NCI-H524 (cell line): ENCODE measurements at places on chromosomes 2 and 18.

DNA sequence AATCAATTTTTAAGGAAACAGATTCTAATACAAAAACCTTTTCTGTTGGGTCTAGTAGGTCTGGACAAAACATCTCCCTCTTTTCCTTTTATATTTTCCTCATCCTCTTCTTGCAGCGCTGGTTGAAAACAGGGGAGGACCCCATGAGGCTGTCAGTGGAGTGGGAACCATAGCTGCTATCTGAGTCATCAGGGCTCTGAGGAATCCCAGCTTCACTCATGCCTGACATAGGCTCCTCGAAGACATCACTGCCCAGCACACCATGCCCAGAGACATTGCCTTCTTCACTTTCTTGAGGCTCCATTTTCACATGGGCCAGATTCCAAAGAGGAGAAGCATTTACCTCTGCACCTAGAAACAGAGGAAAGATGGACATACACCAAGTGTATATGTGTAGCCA, 10.0 kb downstream of the SUPT7L start:
- DNase-seq: no peak

GRCh38 chr2:219290381-219291171, 11.4 kb downstream of the DNAJB2 start:
- DNase-seq: no peak

GRCh38 chr2:134393075-134393461, 139.2 kb downstream of the MGAT5 start:
- peak; percentile 4 for DNase-seq

GRCh38 chr18:1302861-1303260, 398.2 kb downstream of the ADCYAP1 start:
- DNase-seq: no peak

DNA sequence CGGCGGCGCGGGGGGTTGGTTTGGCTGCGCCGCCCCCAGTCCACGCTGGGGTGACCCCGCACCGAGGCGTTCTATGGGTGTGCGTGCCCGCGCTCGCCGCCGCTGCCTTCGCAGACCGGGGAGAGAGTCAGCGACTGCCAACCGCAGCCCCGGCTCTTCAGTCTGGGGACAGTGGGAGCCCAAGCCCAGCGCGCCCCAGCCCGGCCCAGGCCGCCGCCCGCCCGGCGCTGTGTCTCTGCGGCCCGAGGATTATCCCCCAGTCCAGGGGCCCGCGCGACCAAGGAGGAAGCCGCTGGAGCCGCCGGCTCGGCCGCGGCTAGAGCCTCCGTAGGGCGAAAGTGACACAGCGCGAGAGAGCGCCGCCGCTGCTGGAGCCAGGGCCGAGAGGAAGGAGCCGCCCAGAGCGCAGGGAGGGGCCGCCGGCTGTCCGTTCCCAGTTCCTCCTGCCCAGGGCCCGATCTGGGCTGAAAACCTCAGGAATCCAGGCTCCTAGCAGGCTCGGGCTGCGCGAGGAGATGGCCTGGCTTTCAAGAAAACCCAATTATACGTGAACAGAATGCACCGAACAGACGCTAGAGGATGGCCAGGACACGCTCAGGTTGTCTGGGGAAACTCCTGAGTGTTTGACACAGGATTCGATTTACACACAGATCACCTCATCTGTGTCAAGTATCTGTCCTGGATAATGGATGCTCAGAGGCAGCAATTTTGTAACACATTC, 2.4 kb downstream of the CTIF start:
- DNase-seq: peak; percentile 56

DNA sequence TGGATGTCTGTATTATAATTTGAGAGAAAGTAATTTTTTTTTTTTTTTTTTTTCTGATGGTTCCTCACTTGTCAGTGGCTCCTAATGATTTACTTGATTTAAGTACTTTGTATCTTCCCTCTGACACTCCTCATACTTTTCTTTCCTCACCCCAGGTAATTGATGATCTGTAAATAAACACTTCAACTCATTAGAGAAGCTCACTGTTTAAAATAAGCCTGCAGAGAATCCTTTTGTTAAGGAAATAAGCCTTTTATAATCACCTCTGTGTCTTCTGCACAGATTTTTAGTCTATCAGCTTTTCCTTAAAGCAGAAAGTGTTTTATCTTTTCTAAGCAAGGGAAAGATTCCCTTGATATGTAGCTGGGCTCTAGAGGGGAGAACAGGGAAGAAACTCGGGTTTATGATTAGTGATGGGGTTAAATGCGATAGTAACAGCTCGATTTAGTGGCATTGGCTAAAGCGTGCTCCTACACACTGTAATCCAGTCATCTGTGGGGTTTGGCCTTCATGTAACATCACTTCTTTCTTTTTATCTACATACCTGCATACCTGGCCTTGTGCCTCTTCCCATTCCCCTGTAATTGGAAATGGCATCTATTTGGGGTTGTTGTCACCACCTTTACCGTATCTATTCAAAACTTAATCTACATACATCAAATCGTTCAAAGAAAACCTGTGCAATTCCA, 60.1 kb upstream of the LRRTM1 start:
- no peak for DNase-seq

- DNase-seq: no peak
These were observed 218.0 kb upstream of the KCNJ3 start for GRCh38 chr2:154480521-154480920.

DNA sequence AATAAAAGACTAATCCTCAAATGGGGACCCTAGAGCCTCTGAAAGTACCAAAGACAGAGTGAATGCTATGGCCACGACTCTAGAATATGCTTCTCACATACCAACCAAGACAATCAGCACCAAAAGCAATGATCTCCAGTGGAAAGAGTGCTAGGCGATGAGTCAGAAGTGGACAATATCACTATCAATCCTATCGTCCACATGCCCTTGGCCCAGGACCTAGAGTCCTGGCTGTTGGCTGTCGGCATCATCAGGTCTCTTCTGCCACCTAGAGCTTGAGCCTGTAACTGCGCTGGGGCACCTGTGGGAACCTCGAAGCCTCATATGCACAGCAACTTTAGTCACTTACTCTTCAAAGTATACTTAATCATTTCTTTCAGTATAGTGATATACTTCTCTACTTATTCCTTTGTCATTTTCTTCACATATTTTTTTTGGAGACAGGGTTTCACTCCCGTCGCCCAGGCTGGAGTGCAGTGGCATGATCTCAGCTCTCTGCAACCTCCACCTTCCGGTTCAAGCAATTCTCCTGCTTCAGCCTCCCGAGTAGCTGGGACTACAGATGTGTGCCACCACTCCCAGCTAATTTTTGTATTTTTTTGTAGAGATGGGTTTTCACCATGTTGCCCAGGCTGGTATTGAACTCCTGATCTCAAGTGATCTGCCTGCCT, 29.7 kb downstream of the NOL10 start:
- peak; percentile 16 for DNase-seq

- no peak for DNase-seq
These were observed 132.2 kb downstream of the DOCK10 start for GRCh38 chr2:224909885-224910573.

GRCh38 chr2:182951948-182952663, 85.7 kb upstream of the FRZB start:
- no peak for DNase-seq

GRCh38 chr2:176186024-176186423, 2.4 kb upstream of the HOXD1 start:
- no peak for DNase-seq

DNA sequence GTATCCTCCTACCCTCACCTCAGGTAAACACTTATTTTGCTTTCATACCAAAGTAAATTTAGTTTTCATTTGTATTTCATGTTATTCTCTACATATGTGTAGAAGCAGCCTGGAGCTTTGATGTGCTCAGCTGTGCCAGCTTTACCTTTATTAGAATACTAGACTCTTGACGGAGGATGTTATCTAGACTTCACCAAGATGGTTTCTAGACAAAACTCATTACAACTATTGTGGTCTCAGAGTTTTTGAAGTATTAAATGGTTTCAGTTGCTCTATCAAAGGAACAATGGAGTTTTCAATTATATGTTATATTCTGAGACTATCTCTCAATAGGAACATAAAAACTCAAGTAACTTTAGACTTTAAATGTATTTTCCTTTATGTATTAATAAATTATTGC, 5.0 kb upstream of the IL18RAP start:
- DNase-seq: no peak

GRCh38 chr2:163122257-163122656, 283.7 kb upstream of the KCNH7 start:
- no peak for DNase-seq

GRCh38 chr18:27871726-27872125, 305.2 kb downstream of the CDH2 start:
- peak; percentile 6 for DNase-seq

GRCh38 chr2:24359129-24360049, 947 bp downstream of the ITSN2 start:
- DNase-seq: peak; percentile 11

DNA sequence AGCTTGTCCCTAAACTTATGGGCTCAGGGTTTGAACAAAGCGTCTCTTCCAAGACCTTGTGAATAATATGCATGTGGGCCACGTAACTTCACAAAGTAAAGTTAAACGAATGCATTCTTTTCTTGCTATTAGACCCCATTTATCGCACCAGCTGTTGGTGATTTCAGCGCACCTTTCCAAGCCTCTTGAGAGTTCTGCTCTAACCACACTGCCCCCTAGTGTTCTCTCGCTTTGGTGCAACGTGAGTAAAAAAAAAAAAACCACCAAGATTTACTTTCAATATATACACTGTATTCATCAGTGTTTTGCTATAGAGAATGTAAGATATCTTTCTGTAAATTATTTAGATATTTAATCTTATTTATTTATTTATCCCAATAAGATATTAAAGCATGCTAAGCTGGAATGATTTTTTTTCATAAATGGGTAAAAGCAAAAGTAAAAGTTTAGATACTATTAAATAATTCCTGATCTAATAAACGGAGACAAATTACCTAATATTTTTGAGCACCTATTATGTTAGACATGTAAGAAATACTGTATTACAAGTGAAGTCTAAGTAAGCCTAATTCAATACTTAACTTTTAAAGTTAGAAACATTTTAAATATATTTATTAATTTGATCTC, 459.5 kb downstream of the DLGAP1 start:
- peak; percentile 79 for DNase-seq

- no peak for DNase-seq
These were observed 47.1 kb upstream of the UBE2E3 start for GRCh38 chr2:180933332-180933731.

- DNase-seq: no peak
These were observed 1190.1 kb upstream of the FAM98A start for GRCh38 chr2:34789169-34789568.

DNA sequence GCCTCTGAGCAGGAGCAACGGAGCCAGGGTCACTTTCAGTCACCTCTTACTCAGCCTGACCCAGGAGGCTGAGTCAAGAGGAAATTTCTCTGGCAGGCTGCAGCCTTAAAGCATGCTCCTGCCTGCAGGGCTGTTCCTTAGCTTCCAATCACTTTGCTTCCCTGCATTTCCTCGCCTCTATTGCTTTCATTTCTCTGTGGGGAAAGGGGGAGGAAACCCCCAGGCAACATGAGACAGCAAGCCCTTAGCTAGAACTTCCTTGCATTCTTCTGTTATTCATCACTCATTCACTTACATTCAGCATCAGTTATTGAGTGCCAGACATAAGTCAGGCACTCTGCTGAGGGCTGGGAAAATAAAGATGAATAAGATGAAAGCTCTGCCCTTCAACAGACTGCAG, 13.0 kb downstream of the XDH start:
- DNase-seq: no peak

- peak; percentile 60 for DNase-seq
These were observed 796 bp downstream of the MYO1B start for GRCh38 chr2:191245869-191246531.

DNA sequence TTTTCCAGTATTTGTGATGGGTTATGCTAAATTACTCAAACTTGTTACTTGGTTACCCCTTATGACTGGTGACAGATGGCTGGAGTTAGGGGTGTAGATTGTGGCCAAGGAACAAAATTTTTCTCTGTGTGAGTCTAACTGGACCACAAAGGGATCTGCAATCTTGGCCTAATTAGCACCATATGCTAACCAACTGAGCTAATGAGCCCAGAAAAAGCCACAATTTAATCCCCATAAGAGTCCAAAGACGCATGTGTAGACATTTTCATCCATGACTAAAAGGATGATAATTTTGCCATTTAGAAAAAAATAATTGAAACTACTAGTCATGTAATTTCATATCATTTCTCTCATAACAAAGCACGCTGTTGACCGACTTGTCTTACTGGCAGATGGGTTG, 151.2 kb downstream of the ABCA12 start:
- DNase-seq: peak; percentile 76

GRCh38 chr2:218806346-218806978, 24.5 kb downstream of the CYP27A1 start:
- DNase-seq: peak; percentile 32

- DNase-seq: no peak
These were observed 15.3 kb downstream of the DCTN1 start for GRCh38 chr2:74364533-74365505.

DNA sequence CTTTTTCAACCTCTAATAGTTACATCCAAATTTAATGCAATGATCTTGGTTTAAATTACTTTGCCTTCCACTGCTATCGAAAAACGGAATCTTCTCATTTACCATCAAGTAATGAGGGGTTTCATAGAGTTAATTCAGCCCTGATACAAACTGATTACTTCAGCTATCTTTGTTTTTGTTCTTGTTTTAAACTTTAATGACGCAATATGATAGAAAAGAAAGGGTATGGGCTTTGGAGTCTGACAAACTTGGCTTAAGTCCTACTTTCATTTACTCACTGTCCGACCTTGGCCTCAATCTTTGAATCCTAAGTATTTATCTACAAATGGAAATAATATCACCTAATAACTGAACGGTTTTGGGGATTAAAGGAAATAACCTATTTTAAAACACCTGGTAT, 16.1 kb downstream of the ADAM17 start:
- no peak for DNase-seq

DNA sequence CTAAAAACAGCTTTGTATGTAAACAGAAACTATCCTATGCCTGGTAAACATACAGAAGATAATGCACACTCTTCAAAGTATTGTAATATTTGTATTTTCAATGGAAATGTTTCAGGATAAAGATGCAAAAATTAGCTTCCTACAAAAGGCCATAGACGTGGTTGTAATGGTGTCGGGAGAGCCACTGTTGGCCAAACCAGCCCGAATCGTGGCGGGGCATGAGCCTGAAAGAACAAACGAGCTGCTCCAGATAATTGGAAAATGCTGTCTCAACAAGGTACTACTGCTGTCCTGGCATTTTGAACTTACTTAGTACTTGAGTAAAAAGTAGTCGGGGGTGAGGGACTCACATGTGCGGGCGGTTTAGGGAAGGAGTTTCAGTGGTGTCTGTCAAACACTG, 5.4 kb downstream of the TRAF3IP1 start:
- no peak for DNase-seq

DNA sequence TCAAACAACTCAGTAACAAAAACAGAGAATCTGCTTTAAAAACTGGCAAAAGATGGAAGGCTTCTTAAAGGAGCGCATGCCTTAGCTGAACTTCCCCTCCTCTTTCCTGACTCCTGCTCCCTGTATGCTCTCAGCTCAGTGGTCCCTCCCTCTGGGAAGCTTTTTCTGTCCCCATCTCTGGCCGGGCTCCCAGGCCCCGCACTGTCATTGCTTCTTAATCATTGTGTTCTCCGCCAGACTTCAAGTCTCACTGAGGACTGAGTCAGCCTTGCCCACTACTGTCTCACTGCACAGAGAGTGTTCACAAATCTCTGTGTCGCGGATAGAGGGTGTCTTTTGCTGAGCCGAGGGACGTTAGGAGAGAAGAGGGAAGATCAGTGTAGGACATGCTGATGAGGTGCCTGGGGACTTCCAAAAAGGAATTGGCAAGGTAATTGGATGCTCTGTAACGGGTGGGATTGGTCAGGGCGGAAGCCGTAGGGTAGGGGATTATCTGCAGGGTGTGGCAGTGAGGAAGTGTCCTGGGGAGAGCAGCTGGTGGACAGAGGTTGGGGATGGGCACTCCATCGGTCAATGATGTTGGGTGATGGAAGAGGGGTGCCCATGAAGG, 16.2 kb downstream of the TOGARAM2 start:
- DNase-seq: no peak
